ENCODE measurements at places on chromosomes 5 and 9. TPM values are rescaled to one million over a fixed set of nuclear protein-coding genes. Genes with fewer than 3 reads are reported as not detected.

Gene GAS1
- 6.3 TPM for total RNA-seq

Gene NDUFB6
- total RNA-seq = 53.1 TPM

Gene C9orf153
- 0.99 TPM for total RNA-seq

Gene CXXC5
- 50.5 TPM for total RNA-seq

Gene TEX48
- not detected for total RNA-seq

Gene LHX3
- total RNA-seq = not detected

Gene CCDC183
- total RNA-seq = 7.3 TPM

Gene IGFBPL1
- 39.0 TPM for total RNA-seq

Gene IFNA13
- total RNA-seq = not detected

Gene SPOCK1
- 142 TPM for total RNA-seq

Gene REEP2
- 16.2 TPM for total RNA-seq

Gene GGTA1
- total RNA-seq = not detected

Gene DDX4
- total RNA-seq = not detected

Gene TAF11L5
- not detected for total RNA-seq

Gene CCDC107
- total RNA-seq = 13.4 TPM

Gene PIP5K1B
- 8.5 TPM for total RNA-seq

Gene ARL14EPL
- not detected for total RNA-seq

Gene SPTLC1
- 75.6 TPM for total RNA-seq

Gene PCDHGA1
- 0.38 TPM for total RNA-seq

Gene ECSCR
- total RNA-seq = 0.62 TPM

Gene CNTNAP3B
- 3.9 TPM for total RNA-seq

Gene ZDHHC11B
- total RNA-seq = 0.90 TPM

Gene ESM1
- not detected for total RNA-seq

Gene TRIM41
- 40.8 TPM for total RNA-seq

Gene TMEM8B
- total RNA-seq = 23.5 TPM

Gene PPP2R2B
- total RNA-seq = 8.0 TPM

Gene IRX4
- 0.41 TPM for total RNA-seq

Gene LCN6
- not detected for total RNA-seq

Gene ADAMTS19
- total RNA-seq = 34.6 TPM

Gene ARHGEF28
- total RNA-seq = 0.28 TPM

Gene NSG2
- total RNA-seq = not detected

Gene CTXN3
- not detected for total RNA-seq

Gene COL15A1
- total RNA-seq = 0.27 TPM
